GM12878 (cell line): ENCODE measurements at places on chromosomes 13 and 19.

GRCh38 chr13:113731192-113732175 is 27.5 kb upstream of the TMEM255B start:
- DNase-seq, result no peak
- H3K36me3 ChIP-seq, result no peaks in the 10 kb centered on the region
- no peak overlapping the region for H3K27ac ChIP-seq
- no peaks in the 10 kb centered on the region; the same call in 1 of the 2 replicates for H3K27me3 ChIP-seq

DNA sequence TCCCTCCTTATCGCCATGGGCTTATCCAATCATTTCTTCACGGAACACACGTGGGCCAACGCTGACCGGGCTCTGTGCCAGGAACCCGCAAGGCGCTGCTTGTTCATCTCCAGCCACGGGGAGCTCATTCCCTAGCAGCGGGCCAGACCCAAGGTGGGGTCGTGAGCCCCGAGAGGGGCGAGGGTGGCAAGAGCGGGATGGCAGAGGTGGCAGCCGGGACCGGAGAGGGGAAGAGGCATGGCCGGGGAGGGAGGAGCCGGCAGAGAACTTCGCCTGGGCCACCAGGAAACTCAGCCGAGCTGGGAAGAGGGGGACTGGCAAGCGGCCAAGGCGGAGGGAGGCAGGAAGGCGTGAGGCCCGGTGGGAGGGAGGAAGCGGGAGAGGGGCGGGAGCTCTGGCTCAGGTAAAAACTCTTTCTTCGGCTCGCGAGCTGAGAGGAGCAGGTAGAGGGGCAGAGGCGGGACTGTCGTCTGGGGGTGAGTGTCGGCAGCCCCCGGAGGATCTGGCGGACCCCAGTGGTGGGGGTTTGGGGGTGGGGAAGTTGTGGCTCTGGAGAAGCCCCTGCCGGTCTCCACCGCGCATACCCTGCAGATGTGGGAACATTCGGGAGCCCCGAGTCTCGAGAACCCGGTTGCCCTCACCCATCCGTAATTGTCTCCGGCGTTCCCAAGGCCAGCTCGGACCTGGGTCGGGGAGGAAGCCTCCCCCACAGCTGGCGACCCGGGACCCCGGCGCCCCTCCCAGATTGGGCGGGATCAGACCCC is at the start of gene B3GNT3:
Gene B3GNT3 (plus strand): TSS at position 408 of the 764 bp plus-strand sequence. CDS start 12,670 bp downstream, outside the sequence.
- no peaks in the 10 kb centered on the region for H3K36me3 ChIP-seq
- peaks cover 3% of the 10 kb centered on the region; the same call in 1 of the 2 replicates for H3K27me3 ChIP-seq
- no peak within 1 kb of the TSS for H3K4me3 ChIP-seq
- DNase-seq, result no peak
- H3K27ac ChIP-seq, result no peak within 1 kb of the TSS
- no peaks in the 10 kb centered on the region for H3K4me1 ChIP-seq

- no peak overlapping the region for H3K27ac ChIP-seq
- no peak for DNase-seq
- H3K4me3 ChIP-seq, result no peak overlapping the region
- no peaks in the 10 kb centered on the region for H3K27me3 ChIP-seq
- no peaks in the 10 kb centered on the region for H3K36me3 ChIP-seq
Measured at GRCh38 chr19:33339016-33339984, 34.2 kb upstream of the CEBPG start.

DNA sequence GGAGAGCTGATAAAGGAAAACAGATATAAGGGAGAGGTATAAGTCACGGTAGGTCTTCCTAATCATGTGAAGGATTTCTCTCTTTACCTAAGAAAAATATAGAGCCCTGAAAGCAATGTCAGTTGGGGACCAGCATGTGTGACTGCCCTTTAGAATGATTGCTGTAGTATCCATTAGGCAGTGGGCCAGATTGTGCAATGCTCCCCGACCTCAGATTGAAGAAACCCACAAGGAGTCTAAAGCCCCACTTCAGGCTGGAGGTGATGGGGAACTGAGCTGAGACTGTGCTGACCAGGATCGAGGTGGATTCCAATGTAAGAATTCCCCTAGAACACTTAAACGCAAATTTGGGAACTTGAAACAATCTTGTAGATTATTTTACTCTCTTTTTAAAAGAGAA is 614.4 kb downstream of the LIG4 start:
- no peaks in the 10 kb centered on the region for H3K27me3 ChIP-seq
- DNase-seq, result no peak
- no peak overlapping the region for H3K4me3 ChIP-seq
- H3K4me1 ChIP-seq, result no peaks in the 10 kb centered on the region

DNA sequence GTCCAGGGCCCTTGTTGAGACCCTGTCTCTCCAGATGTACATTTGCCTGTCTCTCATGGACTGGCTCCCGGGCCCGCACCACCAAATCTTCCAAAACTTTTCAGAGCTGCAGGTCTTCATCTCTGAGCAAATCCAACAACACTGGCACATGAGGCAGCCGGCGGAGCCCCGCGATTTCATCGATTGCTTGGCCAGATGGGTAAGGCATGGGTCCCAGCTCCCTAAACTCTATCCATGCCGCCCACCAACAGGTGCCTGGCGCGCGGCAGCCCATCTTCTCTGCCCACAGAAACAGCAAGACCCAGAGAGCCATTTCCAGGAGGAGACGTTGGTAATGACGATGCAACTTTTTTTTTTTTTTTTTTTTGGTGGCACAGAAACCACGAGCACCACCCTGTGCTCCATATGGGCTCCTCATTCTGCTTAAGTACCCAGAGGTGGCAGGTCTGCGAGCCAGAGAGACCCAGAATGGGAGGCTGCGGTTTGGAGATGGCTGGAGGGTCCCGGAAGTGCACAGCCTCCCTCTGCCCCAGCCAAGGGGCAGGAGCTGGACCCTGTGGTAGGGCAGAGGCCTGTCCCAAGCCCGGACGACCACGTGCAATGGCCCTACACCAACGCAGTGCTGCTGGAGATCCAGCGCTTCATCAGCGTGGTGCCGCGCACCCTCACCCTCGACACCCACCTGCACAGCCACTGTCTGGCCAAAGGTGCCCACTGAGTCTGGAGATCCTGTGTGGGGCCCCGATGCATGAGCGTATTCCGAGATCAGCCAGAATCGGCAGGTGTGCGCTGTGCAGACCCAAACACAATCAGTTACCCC is 22.6 kb downstream of the CYP2F1 start:
- DNase-seq, result no peak
- H3K27me3 ChIP-seq, result no peaks in the 10 kb centered on the region
- H3K4me3 ChIP-seq, result no peak overlapping the region
- H3K4me1 ChIP-seq, result no peaks in the 10 kb centered on the region

GRCh38 chr19:49801401-49801888 is 11.6 kb downstream of the FUZ start:
- no peaks in the 10 kb centered on the region for H3K27me3 ChIP-seq
- no peak overlapping the region for H3K4me3 ChIP-seq
- H3K4me1 ChIP-seq, result no peaks in the 10 kb centered on the region
- H3K36me3 ChIP-seq, result peaks cover 12% of the 10 kb centered on the region; the same call in 1 of the 2 replicates

- no peaks in the 10 kb centered on the region for H3K36me3 ChIP-seq
- no peak overlapping the region for H3K4me3 ChIP-seq
- no peaks in the 10 kb centered on the region for H3K4me1 ChIP-seq
- H3K27ac ChIP-seq, result no peak overlapping the region
Measured at GRCh38 chr13:30364876-30365275, 57.4 kb upstream of the UBE2L5 start.

GRCh38 chr13:109592770-109593169 is 193.6 kb downstream of the IRS2 start:
- H3K27me3 ChIP-seq, result no peaks in the 10 kb centered on the region
- no peak overlapping the region for H3K4me3 ChIP-seq
- no peak for DNase-seq
- H3K36me3 ChIP-seq, result no peaks in the 10 kb centered on the region

DNA sequence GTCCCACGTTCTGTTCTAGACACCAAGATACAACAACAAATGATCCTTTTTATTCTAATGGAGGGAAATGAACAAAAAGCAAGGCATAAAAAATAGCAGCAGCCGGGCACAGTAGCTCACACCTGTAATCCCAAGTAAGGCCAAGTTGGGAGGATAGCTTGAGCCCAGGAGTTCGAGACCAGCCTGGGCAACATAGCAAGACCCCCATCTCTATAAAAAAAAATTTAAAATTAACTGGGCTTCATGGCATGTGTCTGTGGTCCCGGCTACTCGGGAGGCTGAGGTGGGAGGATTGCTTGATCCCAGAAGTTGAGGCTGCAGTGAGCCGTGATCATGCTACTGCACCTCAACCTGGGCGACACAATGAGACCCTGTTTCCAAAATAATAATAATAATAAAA is 1.0 kb downstream of the MIA start:
- no peak overlapping the region for H3K4me3 ChIP-seq
- H3K36me3 ChIP-seq, result no peaks in the 10 kb centered on the region
- DNase-seq, result no peak
- peak overlapping the region; percentile 71 for H3K27ac ChIP-seq
- H3K27me3 ChIP-seq, result no peaks in the 10 kb centered on the region

GRCh38 chr13:98141509-98142379 is 1.1 kb upstream of the FARP1 start:
- H3K4me1 ChIP-seq, result no peaks in the 10 kb centered on the region
- DNase-seq, result no peak
- no peaks in the 10 kb centered on the region for H3K36me3 ChIP-seq
- no peak overlapping the region for H3K27ac ChIP-seq
- no peak overlapping the region for H3K4me3 ChIP-seq

DNA sequence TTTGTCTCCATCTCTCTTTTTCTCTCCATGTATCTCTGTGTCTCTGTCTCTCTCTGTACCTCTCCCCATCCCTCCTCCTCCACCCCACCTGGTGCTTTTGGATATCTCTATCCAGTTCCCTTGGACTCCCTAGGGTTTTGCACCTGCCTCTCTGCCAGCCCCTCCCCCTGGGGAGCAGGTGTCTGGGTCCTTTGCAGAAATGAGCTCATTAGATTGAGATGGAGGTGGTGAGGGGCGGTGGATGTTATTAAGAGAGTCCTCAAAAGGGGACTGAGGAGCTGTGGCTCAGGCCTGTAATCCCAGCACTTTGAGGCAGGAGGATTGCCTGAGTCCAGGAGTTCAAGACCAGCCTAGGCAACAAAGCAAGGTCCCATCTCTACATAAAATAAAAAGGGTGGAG is 2.1 kb downstream of the KCNN4 start:
- peak overlapping the region; percentile 95 for H3K27ac ChIP-seq
- no peaks in the 10 kb centered on the region for H3K27me3 ChIP-seq
- DNase-seq, result no peak
- peaks cover 57% of the 10 kb centered on the region for H3K4me1 ChIP-seq

DNA sequence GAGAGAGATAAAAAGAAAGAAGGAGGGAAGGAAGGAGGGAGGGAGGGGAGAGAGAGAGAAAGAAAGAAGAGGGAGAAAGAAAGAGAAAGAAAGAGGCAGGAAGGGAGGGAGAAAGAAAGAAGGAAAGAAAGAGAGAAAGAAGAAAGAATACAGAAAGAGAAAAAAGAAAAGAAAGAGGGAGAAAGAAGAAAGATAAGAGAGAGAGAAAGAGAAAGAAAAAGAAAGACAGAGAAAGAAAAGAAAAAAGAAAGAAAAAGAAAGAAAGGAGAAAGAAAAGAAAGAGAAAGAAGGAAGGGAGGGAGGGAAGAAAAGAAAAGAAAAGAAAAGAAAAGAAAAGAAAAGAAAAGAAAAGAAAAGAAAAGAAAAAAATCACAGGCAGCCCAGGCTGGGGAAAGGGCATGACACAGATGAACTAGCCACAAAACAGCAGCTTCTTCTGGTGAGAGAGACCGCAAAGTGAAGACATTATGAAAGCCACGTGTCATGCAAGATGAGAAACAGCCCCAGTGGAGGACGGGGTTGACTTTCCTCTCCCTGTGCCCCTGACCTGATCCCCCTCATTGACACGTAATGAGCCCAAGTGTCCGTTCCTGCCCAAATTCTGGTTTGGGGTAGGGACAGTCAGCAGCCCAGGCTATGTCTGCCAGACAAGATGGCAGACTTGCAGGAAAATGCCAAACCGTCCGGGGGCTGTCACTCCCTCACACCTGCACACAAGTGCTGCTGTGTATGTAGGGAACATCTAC is 102.1 kb downstream of the INSR start:
- H3K27ac ChIP-seq, result peak overlapping the region; percentile 74
- 0 out of 2 replicates have a peak overlapping the region, but pooled peaks have one; percentile 37 for H3K4me3 ChIP-seq
- no peaks in the 10 kb centered on the region for H3K36me3 ChIP-seq
- H3K27me3 ChIP-seq, result no peaks in the 10 kb centered on the region

- H3K4me3 ChIP-seq, result no peak overlapping the region
- peaks cover 15% of the 10 kb centered on the region for H3K4me1 ChIP-seq
- no peak for DNase-seq
- H3K27ac ChIP-seq, result no peak overlapping the region
- H3K36me3 ChIP-seq, result peaks cover 11% of the 10 kb centered on the region
Measured at GRCh38 chr19:38635483-38636399, 11.7 kb upstream of the ACTN4 start.

- H3K4me3 ChIP-seq, result no peak overlapping the region
- peaks cover 27% of the 10 kb centered on the region for H3K36me3 ChIP-seq
- no peaks in the 10 kb centered on the region for H3K27me3 ChIP-seq
- H3K4me1 ChIP-seq, result no peaks in the 10 kb centered on the region
- DNase-seq, result no peak
Measured at GRCh38 chr19:7442423-7442822, 46.4 kb downstream of the PEX11G start.

DNA sequence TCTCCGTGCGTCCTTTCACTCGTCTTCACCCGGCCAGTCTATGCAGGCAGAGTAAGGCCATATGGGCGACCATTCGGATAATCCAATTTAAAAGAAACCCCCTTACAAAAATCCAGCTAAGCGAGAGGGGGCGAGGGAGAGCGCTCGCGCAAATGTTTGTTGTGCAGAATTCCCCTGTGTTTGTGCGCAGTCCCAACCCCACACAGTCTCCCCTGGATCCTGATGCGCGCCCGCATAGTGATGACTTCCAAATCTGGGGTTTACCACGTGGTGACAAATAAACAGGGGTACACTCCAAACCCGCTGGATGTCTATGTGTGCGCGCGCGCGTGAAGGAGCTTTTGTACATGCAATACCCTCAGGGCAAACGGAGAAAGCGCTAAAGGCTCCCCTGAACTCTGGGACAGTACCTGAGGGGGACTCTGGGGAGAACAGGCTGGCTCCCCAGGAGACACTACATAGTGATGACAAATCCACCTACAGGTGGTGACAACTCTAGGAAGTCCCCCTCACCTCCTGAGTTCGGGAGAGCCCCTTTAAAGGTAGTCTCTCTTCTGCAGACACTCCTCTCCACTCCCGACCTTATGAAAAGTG is 8.5 kb downstream of the SOX21 start:
- no peaks in the 10 kb centered on the region for H3K4me1 ChIP-seq
- H3K27me3 ChIP-seq, result peaks cover 37% of the 10 kb centered on the region
- no peak overlapping the region for H3K27ac ChIP-seq
- H3K36me3 ChIP-seq, result no peaks in the 10 kb centered on the region
